Lung (tissue), 17 donors: ENCODE measurements at places on chromosomes 5 and 9. TPM values are rescaled to one million over a fixed set of nuclear protein-coding genes. Genes with fewer than 3 reads are reported as not detected.

- DNase-seq, result no peak
Observed at GRCh38 chr5:181105391-181106025, 25.5 kb downstream of the OR2V1 start.

DNA sequence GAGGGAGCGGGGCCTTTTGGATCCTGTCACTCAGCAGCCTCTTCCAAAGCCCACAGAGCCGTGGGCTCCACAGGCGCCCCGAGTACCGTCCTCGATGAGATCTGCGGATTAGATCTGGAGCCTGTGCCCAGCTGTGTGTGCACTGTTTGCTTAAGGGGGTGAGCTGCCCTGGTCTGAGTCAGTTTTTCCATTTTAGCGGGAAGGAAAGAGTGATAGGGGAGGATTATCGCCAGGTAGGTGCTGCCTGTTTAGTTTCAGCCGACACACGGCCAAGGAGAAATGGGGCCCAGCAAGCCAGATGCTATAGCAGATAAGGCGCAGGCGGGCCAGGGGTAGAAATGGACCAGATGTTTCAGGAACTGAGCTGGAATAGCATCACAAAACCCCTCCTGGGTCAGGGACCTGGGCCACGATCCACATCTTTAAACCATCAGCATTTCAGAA, 18.1 kb downstream of the COL5A1 start:
- no peak for DNase-seq

Gene NFIL3
- 37.0 TPM for total RNA-seq

Gene TMC1
- total RNA-seq, result 0.82 TPM

GRCh38 chr5:141657404-141657803, 6.2 kb upstream of the FCHSD1 start:
- DNase-seq, result no peak

DNA sequence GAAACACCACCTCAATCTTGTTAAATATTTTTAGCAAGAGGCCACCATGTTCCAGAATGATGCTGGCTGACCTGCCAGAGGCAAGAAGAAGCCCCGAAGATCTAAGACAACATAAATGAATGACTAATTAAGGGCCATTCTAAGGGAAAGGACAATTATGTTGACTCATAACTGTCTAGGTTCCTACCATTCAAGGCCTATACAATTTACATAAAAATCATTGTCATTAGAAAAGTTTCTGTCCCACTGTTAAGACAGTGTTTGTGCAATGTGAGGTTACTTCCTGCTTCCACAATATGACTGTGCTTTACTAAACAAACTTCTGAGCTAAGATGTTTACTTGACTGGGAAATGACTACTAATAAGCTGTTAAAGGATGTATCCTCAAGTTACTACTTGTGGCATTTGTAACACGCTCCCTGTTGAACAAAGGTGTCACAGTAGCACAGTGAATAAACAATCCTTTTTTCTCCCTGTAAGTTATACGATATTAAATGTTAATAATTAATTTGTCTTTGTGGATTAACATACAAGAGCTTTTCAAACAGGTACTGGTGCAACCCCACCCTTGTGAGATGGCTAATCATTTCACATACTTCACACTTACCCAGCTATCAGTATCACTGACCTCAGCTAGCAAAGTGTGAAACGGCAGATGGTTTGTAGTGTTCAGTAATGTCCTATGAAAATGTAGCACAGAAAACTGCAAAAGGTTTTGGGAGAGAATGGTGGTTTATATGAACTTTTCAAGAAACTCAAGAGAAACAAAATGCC, 195.8 kb downstream of the EFNA5 start:
- DNase-seq, result no peak

GRCh38 chr9:136713550-136713949, 1.2 kb downstream of the DIPK1B start:
- no peak for DNase-seq

Gene CDC25C
- 3.0 TPM for total RNA-seq

Gene MARCOL
- total RNA-seq, result not detected

- DNase-seq, result no peak
Observed at GRCh38 chr5:134098690-134099089, 15.8 kb upstream of the TCF7 start.

DNA sequence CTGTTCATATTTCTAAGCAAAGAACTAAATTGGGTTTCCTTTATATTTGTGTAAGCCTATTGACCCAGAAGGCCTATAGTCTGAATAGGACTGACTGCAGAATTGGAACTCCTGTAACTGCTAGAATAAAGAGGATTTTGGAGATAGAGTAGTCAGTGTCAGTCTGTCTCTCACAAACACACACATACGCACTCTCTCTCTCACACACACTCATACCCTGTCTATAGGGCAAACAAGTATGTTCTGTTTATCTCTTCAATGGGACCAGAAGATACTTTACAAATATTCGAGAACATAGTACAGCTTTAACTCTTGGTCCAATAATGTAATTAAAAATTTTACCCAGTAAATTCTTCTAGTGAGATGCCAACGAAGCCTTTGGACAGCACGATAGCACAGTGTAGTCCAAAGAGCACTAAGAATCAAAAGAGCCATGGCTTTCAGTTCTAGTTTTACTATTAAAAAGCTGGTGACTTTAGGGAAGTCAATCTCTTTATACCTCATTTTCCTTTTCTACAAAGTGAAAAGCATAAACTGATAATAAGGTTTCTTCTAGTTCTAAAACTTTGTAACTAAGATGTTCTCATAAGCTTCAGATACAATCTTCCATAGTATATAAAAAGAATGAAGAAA, 19.3 kb downstream of the ABHD17B start:
- no peak for DNase-seq
